CD4-positive, alpha-beta T cell treated with Interleukin-12 subunit alpha and Interleukin-12 subunit beta, for 1 hour (primary cell): ENCODE measurements at places on chromosomes 4 and X.

- DNase-seq = no peak
These were observed 1.2 kb downstream of the SULT1B1 start for GRCh38 chr4:69759189-69759604.

DNA sequence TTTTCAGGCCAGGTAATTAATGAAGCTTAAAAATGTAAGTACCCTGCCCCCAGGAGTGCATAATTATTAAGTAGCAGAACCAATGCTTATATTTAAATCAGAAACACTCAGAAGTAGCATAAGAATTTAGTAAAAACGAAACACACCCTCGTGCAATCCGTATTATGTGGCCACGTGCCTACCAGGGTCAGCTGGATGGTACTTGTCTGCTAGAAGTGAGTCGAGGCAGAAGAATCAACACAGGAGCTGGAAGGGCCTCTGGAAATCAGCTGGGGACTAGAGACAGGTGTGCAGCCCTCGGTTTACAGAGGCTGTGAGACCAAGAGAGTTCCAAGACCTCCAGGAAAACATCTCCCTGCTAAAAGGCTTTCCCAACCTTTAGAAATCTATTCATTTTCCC, 559 bp upstream of the FAM47E start:
- no peak for DNase-seq

DNA sequence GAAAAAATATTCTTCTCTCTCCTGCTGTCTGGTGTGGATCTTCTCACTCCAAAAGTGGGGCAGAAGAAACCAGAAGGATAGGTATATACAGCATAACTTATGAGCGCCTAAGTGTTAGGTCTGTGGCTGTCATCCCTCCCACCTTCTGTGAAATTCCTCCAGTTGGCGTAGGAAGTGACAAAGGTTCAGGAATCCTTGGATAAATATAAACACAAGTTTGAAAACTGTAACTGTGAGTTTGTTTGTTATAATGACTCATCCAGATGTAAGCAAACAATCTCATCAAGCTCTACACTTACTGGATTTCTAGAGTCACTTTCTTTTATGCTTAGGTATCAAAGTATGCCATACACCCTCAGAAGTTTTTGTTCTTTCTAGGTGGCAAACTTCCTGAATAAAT, 405.2 kb downstream of the FAT4 start:
- no peak for DNase-seq

DNA sequence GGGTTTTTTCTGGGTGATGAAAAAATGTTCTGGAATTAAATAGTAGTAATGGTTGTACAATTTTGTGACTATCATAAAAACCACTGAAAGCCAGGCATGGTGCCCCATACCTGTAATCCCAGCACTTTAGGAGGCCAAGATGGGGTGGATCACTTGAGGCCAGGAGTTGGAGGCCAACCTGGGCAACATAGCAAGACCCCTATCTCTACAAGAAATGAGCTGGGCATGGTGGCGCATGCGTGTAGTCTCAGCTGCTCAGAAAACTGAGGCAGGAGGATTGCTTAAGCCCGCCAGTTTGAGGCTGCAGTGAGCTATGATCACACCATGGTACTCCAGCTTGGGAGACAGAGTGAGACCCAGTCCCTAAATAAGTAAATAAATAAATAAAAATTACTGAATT, 58.3 kb upstream of the TMEM131L start:
- no peak for DNase-seq

- DNase-seq = no peak
These were observed 23.5 kb downstream of the NFKB1 start for GRCh38 chr4:102524691-102525090.

GRCh38 chr4:61318431-61318830, 118.3 kb downstream of the ADGRL3 start:
- DNase-seq = no peak

GRCh38 chrX:108114541-108114940, 23.0 kb downstream of the ATG4A start:
- no peak for DNase-seq

DNA sequence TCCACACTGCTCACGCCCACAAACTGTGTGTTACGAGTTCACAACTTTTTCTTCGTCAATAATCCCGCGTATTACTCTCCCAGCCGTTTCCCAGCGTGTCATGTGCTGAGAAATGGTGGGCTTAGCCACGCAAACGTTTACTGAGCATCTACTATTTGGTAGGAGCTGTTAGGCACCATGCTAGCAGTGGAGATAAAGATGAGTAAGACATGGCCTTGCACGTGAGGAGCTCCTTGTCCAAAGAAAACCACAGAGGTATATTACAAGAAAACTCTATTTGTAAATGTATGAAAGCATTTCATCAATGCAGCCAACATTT, 821 bp upstream of the TMEM128 start:
- DNase-seq = no peak

DNA sequence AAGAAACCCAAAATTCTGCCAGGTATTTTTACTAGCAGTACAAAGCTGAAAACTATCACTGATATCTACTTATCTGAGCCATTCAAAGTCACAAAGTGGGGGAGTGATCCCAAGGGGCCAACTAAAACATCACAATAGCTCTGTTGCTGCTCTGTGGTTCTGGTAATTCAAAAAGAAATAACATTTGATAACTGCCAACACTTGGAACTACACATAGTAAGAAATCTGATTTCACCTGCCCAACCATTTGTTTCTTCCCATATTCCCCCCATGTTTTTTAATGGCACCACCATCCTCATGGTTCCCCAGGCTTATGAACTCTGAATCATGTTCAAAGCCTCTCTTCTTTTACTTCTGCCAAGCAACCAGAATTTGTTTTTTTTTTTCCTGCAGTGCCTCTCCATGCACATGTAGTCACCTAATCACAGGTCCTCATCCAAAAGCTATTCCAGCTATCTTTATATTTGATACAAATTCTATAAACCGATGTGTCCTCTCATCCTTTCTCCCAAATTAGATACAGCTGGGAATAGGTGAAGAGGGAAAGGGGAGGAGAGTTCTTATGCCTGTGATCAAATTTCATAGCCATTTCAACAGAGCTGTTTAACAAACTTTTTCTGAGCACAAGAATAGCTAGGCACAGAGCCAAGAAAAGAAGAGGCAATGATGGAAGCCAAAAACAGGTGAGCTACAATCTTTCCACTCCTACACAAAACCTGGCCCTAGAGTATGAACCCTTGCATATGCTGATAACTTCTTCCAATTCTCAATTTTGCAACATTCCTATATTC, 7.7 kb downstream of the AMMECR1 start:
- no peak for DNase-seq

DNA sequence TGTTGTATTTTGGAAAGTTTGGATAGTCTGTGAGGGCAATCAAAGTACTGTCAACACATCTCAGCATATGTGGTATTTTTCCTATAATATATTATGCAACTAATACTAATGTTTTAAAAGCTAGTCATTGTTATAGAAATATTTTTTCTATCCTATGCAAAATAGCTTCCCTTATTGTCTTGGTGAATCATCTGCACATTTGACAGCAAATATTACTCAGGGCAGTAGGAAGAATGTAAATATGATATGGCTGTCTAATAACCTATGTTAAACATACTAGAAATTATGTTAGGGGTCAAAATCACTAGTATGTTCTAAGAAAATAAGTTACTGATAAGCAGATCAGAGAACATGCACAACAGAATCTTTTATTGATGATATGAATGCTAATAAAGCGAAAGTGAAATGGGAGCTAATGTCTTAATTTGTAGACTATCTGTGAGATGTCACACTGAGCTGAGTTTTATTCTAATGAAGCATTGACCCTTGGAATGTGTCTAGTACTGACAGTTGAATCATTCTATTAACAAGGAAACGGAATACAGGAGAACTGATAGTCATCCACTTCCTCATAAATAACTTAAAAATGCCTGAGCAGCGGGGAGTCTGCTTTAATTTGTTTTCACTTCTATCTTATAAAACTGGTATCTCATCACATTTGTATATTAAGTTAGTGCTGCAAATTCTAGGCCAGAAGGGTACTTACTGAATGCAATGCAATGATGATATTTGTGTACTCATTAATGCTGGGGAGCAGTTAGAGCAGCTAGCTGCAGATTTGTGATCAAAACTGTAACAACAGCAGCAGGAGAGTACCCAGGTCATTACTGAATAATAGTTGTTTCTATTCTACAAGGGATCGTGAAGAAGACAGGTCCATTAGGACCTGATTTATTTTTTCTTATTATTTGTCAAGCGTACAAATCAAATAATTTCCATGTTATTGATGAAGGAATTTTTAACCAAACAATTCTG, 440.3 kb upstream of the AADAT start:
- DNase-seq = no peak

GRCh38 chrX:123871309-123871708, 11.5 kb downstream of the XIAP start:
- no peak for DNase-seq

- no peak for DNase-seq
These were observed 16.6 kb downstream of the FAM149A start for GRCh38 chr4:186121057-186121456.

GRCh38 chrX:95628796-95629195, 1055.8 kb upstream of the DIAPH2 start:
- no peak for DNase-seq

DNA sequence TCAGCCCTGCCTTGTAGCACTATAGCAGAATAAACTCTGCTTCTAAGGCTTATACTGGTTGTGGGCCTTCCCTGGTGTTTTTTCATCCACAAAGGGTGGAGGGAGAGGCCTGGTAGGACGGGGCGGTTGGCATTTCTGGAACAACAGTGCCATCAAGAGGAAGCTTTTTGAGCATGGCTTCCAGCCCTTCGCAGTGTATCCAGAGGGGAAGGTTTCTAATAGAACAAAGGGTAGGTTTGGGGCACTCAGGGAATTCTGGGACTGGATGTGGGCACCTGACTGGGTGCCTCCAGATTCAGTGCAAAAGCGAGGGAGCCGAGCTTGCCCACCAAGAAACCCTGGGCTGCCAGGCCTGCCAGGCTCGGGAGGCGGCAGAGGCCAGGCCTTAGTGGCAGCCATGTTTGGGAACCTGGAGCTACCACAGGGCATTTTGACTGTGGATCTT, 229.6 kb upstream of the AGTR2 start:
- peak; percentile 17 for DNase-seq

DNA sequence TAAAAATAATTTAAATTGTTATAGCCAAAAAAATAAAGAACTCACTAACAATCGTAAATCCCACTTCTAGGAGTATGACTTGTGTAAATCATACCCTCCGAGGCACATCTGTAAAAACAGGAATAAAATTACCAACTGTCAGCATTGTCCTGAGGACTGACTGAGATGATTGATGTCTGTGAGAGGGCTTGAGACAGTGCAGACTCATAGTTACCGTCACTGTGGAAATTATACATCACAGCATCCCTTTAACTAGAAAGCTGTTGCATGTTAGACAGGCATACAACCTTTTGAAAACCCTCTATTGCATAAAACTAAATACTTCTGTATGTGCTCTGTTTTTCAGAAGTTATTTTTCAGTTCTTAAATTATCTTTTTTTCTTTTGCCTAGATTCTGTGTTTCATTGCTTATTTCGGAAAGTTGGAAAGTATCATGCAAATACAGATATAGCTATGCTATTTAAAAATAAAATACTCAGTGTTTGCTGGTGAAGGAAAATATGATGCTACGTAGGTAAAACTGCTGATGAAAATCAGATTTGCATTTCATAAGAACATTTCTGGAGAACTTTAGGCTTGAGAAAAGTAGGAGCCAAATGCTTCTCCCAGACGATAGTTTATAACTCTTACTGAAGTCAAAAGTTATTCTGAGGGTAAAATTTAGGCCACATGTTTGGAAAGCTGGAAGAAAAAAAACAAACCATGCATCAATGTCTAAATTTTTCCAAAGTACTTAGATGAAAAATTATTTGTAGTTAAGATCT, 13.6 kb upstream of the RBPJ start:
- no peak for DNase-seq

- no peak for DNase-seq
These were observed 420.5 kb upstream of the TECRL start for GRCh38 chr4:64829749-64830148.

DNA sequence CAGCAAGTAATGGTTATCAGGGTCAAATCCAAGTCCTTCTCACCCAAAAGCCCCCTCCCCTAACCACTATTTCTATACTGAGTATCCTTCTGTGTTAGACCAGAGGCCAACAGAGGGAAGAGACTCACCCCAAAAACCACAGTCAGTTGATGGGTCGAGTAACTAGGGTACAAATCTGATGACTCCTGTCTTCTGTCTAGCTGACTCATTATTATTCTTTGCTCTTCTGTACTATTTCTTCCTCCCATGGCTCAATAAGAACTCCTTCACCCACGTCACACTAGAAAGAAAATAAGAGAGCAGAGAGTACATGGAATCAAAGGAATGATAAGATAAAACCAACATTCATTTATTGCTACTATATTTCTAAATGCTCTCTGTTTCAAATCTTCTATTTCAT, 2.0 kb downstream of the RAB40A start:
- no peak for DNase-seq

DNA sequence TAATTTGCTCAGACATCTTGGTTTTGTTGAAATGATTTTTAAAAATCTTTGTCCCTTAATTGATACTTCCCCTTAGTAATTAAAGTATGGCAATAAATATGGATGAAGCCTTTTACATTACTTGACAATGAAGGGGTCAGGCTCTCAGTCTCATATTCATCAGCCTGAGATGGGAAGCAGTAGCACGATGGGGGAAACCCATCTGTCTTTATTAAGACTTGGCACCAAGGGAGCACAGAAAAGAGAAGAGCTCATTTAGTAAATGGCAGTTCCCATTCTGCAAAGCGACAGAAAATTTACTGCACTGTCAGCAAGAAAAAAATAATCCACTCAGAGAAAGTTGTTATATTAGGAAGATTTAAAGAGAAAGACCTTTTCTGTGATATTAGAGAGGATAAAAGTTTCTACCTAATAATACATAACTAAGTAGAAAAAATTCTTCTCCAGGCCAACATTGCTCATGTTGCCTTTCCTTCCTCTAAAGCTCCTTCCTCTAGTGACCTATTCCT, 7.9 kb upstream of the SERTM2 start:
- no peak for DNase-seq

DNA sequence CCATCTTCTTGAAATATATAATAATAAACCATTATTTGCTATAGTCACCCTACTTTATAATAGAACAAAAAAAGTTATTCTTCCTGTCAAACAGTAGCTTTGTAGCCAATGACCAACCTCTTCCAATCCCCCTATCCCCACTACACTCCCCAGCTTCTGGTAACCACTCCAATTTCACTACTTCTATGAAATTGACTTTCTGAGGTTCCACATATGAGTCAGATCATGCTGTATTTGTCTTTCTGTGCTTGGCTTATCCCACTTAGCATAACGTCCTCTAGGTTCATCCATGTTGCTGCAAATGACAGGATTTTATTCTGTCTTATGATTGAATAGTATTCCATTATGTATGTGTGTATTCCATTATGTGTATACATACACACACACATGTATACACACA, 809.7 kb upstream of the NDST4 start:
- DNase-seq = no peak

DNA sequence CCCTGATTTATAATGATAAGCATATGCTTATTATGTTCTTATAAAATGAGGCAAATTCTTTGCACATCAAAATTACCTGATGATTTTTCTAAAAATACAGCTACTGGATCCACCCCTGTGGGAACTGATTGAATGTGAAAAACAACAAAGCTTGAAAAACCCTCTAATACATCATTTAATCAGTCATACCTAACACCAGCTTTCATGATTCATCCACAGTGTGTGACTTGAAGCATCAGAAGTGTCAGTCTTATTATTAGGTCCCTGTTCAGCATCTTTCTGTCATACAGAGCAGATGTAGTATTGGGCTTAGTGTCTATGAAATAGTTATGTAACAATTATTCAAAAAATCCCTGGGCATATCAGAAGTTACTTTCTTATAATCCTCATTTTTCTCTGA, 671.3 kb upstream of the GALNT7 start:
- no peak for DNase-seq
